ENCODE measurements at places on chromosomes 4 and X. TPM values are rescaled to one million over a fixed set of nuclear protein-coding genes. Genes with fewer than 3 reads are reported as not detected.

DNA sequence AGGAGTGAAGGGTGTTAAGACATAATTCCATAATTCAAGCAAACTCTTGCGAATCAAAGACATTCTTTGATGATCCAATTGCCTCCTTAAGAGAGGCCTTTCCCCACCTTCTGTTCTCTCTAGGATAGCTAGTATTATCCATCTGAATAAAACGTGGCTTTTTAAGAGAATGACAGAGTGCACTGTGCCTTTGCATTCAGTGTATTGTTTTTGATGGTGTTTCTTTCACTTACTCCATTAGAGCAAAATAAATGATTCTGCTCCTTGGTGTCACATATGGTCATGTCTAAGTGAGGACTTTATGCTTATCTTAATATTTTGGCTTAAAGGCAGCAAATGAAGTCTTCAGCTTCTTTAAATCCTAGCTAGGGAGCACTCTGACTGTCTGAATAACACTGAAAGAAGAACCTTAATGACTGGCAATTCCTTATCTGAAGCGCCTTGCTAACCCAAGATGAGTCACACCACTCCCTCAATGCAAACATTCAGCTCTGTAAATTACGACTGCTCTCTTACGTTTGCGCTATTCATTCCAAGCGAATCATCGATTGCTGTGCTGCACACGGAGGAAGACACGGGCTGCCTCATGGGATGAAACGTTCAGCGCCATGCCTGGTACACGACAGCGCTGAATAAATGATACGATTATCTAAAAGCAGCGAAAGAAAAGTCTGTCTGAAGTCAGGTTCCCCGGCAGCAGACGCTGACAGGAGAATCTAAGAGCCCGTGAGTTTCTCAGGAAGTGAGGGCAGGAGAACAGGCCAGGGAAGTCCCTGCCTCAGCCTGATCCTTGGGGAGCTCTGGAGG is 35.1 kb upstream of the GEMIN8 start:
- no peak for DNase-seq

GRCh38 chr4:107631560-107631959 is 88.5 kb downstream of the PAPSS1 start:
- no peak for DNase-seq

- DNase-seq, result no peak
These were observed 194.8 kb upstream of the ATOH1 start for GRCh38 chr4:93633721-93634120.

GRCh38 chrX:110563282-110563681 is 204.6 kb downstream of the RTL9 start:
- DNase-seq, result no peak

GRCh38 chr4:130478406-130478805 is 1382.5 kb downstream of the C4orf33 start:
- DNase-seq, result no peak

- DNase-seq, result no peak
These were observed 145.5 kb upstream of the FAM241A start for GRCh38 chr4:111999801-112000200.

GRCh38 chr4:147853706-147854105 is 121.8 kb downstream of the ARHGAP10 start:
- DNase-seq, result no peak

- DNase-seq, result no peak
These were observed 15.3 kb downstream of the NPY1R start for GRCh38 chr4:163317110-163317509.

DNA sequence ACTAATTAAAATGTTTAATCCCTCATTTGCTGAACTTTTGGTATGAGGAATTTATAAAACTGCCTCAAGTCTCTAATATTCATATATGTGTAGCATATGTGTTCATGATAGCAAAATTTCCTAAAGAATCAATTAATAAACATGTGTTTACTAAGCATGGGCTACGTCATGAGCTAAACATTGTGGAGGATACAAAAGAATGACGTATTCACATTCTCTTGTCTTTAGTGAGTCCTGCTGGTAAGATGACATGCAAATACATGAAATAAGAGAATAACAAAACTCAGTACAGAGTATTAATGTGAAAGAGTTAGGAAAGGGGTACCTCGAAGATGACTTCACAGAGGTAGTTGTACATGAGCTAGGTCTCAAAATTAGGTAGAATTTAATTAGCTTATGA is 121.9 kb upstream of the POF1B start:
- DNase-seq, result no peak

Gene SSX1
- not detected for polyA plus RNA-seq

Gene XK
- 3.6 TPM for polyA plus RNA-seq

Gene CNGA2
- not detected for polyA plus RNA-seq
